PC-9 (cell line): ENCODE measurements at places on chromosomes 6 and 20. TPM values are rescaled to one million over a fixed set of nuclear protein-coding genes. Genes with fewer than 3 reads are reported as not detected.

SRXN1 gene
- total RNA-seq = 167 and 204 TPM in 2 replicates

DNA sequence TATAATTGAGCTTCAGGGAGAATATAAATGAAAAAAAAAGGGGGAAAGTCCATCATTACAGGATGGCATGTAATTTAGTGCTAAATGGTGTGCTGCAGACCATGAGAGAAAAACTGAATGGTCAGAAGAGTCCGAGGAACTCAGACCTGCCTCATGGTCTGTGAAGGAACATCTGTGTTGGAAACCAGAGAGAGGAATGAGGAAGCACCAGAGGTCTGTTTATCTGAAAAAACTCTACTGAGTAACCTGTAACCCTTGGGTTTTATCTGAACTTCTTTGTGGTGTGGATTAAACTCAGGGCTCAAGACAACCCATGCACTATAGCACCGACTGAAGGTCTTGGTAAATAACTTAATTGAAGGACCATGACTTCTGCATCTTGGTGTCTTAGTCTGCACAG, 108.1 kb downstream of the RNF144B start:
- H3K36me3 ChIP-seq = no peaks in the 10 kb centered on the region
- no peak overlapping the region for H3K4me3 ChIP-seq
- H3K27ac ChIP-seq = no peak overlapping the region
- H3K27me3 ChIP-seq = no peaks in the 10 kb centered on the region
- no peak for DNase-seq

- no peak overlapping the region for H3K4me3 ChIP-seq
- H3K4me1 ChIP-seq = peaks cover 25% of the 10 kb centered on the region
- H3K27ac ChIP-seq = no peak overlapping the region
- H3K27me3 ChIP-seq = no peaks in the 10 kb centered on the region
- no peak for DNase-seq
Observed at GRCh38 chr6:106537662-106538061, 91.6 kb downstream of the RTN4IP1 start.

DNA sequence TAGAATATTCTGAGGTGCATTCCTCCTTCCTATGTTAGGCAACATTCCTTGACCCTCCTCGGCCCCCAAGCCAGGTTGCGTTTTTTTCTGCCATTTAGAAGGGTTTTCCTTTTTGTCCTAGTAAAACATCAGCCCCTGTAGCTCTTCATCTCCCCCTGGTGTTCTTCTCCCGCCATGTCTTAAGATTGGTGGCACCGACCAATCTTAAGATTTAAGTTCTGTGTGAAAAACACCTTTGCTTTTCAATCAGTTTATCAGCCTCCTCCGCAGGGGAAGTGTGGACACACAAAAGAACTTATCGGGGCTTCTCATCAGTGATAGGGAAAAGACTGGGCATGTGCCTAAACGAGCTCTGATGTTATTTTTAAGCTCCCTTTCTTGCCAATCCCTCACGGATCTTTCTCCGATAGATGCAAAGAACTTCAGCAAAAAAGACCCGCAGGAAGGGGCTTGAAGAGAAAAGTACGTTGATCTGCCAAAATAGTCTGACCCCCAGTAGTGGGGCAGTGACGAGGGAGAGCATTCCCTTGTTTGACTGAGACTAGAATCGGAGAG, 719 bp upstream of the EDN1 start:
- DNase-seq = peak; percentile 77
- H3K27me3 ChIP-seq = no peaks in the 10 kb centered on the region
- H3K4me1 ChIP-seq = peaks cover 64% of the 10 kb centered on the region
- H3K27ac ChIP-seq = peak overlapping the region; percentile 92
- peaks cover 17% of the 10 kb centered on the region for H3K36me3 ChIP-seq

SLC26A8 gene
- total RNA-seq = not detected in 2 replicates

GRCh38 chr20:59016795-59017492, 2.3 kb upstream of the TUBB1 start:
- no peak for DNase-seq
- no peak overlapping the region for H3K27ac ChIP-seq
- no peaks in the 10 kb centered on the region for H3K27me3 ChIP-seq
- peaks cover 29% of the 10 kb centered on the region for H3K4me1 ChIP-seq
- no peaks in the 10 kb centered on the region for H3K36me3 ChIP-seq
- no peak overlapping the region for H3K4me3 ChIP-seq

MOG gene
- not detected in 2 replicates for total RNA-seq

SLC22A7 gene
- total RNA-seq = not detected in 2 replicates

DNA sequence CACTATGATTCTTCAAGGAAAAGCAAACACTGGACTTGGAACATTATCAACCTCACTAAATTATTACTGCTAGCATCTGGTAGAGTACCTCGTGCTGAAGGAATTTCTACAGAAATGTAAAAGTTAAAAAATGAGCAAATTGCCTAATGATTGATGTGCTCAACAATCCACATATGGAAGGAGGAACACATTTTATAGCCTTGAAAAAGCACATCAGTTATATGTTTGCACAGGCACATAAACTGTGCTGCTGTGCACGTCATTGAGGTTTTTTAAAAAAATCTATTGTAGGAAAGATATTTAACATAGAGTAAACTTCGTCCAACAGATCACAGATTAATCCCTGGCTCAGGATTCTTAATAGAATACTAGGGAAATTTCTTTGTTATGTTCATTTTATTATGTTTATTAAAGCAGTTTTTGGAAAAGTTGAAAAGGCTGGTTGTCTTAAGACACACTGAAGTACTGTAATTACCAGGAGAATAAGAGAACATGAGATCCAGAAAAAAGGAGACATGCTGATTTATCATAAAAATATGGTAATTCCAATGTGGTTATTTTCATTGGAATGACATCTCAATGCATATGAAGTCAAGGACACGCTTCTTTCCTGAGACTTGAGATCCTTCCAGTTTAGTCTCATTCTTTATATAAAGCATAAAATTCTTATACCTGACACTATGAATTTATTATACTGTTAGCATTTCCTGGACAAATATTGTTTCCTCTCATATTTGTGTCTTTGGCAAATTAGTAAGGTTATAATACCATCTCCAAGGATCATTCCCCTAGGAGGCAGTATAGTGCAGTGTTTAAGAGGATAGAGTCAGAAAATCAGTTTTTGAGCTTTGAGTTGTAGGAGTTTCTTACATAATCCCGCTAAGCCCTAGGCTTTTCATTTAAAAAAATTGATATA, 511.1 kb downstream of the TENT5A start:
- no peak for DNase-seq
- no peak overlapping the region for H3K27ac ChIP-seq
- no peaks in the 10 kb centered on the region for H3K36me3 ChIP-seq
- H3K27me3 ChIP-seq = no peaks in the 10 kb centered on the region
- no peak overlapping the region for H3K4me3 ChIP-seq
- no peaks in the 10 kb centered on the region for H3K4me1 ChIP-seq

DNA sequence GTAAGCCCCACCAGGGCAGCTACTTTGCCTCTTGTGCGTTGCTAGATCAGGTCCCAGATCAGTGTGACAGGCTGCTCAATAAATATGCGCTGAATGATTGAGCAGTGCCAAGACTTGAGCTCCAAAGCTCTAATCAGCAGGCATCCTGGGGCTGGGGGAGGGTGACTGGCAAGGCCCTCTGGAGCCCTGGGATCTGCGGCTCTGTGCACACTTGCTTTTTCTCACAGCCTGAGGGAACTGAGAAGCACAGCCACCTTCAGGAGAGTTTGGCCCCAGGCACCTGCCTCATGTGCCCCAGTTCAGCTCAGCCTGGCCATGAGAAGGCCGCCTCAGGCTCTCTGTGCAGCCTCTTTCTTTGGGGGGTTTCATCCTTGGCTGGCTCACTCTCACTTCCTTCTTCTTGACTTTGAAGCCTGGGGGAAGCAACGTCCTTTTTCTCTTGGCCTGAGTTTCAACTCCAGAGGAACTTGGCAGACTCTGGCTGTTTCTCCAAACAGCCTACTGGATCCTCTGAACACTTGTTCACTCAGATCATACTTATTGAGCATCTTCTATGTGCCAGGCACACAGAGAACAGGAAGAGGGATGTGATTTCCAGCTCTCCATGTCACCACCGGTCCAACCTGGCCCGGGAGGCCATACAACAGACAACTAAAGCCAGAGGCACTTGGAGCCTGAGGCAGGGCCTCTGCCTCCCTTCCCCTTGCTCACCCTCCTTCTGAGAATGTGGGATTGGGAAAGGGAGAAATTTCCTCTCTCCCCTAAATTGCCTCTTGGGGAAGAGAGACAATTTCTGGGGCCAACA, 114.0 kb downstream of the VEGFA start:
- H3K4me3 ChIP-seq = no peak overlapping the region
- H3K4me1 ChIP-seq = peaks cover 9% of the 10 kb centered on the region; the same call in 1 of the 2 replicates
- no peaks in the 10 kb centered on the region for H3K27me3 ChIP-seq
- no peaks in the 10 kb centered on the region for H3K36me3 ChIP-seq
- no peak for DNase-seq

GRCh38 chr6:170087941-170088581, 202.8 kb downstream of the DLL1 start:
- DNase-seq = no peak
- H3K4me3 ChIP-seq = no peak overlapping the region
- no peak overlapping the region for H3K27ac ChIP-seq
- H3K36me3 ChIP-seq = no peaks in the 10 kb centered on the region
- H3K4me1 ChIP-seq = no peaks in the 10 kb centered on the region

- H3K36me3 ChIP-seq = no peaks in the 10 kb centered on the region
- no peak overlapping the region for H3K4me3 ChIP-seq
- peaks cover 22% of the 10 kb centered on the region for H3K4me1 ChIP-seq
- H3K27me3 ChIP-seq = no peaks in the 10 kb centered on the region
Observed at GRCh38 chr6:144909753-144910285, 624.7 kb downstream of the UTRN start.

GRCh38 chr6:75445738-75446137, 47.9 kb downstream of the FILIP1 start:
- DNase-seq = no peak
- H3K27me3 ChIP-seq = no peaks in the 10 kb centered on the region
- H3K4me3 ChIP-seq = no peak overlapping the region
- H3K4me1 ChIP-seq = no peaks in the 10 kb centered on the region
- H3K36me3 ChIP-seq = no peaks in the 10 kb centered on the region

DNA sequence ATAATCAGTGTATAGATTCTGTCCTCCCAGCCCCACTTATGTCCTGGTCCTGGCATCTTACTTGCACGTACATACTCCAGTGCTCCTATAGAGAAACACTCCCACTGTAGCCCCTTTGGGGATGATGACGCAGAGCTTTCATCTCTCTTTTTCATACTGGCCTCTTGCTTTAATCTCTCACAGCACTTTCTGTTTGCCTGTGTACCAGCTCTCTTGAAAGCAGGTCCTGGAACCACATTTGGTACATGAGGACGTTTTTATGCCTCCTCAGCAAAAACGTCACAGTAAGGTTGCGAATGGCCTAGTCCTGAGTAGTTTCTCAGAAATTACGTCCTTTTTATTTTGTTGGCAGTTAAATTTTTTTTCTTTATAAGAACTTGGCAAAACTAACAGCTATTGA, 10.8 kb downstream of the L3MBTL3 start:
- no peaks in the 10 kb centered on the region for H3K4me1 ChIP-seq
- no peaks in the 10 kb centered on the region for H3K36me3 ChIP-seq
- DNase-seq = no peak
- no peak overlapping the region for H3K4me3 ChIP-seq

DNA sequence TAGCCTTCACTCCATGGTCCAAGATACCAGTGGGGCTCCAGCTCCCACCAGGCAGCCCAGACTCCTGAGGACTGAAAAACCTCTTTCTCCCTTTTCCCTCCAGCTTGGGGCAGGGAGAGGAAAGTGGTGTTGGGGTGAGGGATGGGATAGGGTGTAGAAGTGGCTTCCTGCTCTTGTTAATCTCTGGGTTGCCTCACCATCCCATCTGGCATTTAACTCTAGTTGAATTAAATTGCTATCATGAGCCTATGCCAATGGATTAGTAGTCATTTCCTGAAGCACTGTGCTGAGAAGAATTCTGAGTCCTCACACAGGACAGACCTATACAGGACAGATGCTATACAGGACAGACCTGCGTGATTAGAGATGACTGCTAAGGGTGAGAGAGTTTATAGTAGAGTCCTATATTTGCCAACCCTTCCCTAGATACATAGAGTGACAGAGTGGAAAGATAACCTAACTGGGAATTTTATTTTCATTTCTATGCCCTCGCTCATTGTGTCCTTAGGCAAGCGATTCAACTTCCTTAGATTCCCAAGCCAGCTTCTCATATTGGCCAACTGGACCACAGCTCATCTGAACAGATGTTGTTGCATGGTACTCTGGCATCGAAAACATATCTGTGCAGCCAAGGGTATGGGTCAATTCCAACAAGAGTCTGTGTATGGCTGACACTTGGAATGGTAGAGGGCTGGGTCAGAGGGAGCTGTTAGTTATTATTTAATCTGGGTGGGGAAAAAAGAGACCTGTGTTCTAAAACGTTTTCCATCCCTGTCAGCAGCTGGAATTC, 42.8 kb downstream of the MCHR2 start:
- H3K36me3 ChIP-seq = no peaks in the 10 kb centered on the region
- H3K27me3 ChIP-seq = no peaks in the 10 kb centered on the region
- no peak overlapping the region for H3K27ac ChIP-seq
- H3K4me1 ChIP-seq = no peaks in the 10 kb centered on the region
- H3K4me3 ChIP-seq = no peak overlapping the region

DNA sequence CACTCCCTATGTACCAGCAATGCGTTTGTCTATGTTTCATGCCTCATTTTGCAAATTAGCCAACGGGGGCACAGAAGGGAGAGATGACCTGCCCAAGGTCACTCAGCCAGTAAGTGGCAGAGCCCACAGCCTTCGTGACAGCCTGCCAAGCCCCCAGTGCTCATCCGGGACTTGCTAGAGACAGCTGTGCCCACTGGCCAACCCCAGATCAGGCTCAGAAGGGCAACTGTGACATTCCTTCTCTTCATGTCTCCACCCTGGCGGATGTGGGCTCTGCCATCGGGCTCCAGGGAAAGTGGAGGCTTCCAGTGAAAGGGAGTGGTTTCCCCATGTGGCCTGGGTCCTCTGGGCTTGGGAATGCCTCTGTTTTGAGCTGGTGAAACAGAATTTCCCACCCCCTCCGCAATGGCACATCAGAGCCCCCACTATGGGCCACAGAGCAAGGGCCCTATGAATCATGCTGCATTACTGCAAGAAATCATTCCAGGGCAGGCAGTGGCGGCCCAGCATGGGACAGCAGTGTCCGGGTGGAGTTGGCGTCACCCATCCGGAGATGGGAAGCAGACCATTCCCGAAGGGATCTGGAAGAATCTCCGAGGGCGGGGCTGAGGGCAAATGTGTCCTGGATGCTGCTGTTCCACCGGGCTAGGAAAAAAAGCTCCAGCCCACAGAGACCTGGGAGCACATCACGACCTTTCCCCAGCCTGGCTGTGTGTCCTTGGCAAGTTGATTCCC, 9.1 kb downstream of the RSPO4 start:
- no peak overlapping the region for H3K4me3 ChIP-seq
- H3K4me1 ChIP-seq = no peaks in the 10 kb centered on the region
- H3K36me3 ChIP-seq = no peaks in the 10 kb centered on the region

OR2H1 gene
- total RNA-seq = not detected in 2 replicates
